Cerebellum (tissue), 4 donors: ENCODE measurements at places on chromosomes 4 and X. TPM values are rescaled to one million over a fixed set of nuclear protein-coding genes. Genes with fewer than 3 reads are reported as not detected.

DNA sequence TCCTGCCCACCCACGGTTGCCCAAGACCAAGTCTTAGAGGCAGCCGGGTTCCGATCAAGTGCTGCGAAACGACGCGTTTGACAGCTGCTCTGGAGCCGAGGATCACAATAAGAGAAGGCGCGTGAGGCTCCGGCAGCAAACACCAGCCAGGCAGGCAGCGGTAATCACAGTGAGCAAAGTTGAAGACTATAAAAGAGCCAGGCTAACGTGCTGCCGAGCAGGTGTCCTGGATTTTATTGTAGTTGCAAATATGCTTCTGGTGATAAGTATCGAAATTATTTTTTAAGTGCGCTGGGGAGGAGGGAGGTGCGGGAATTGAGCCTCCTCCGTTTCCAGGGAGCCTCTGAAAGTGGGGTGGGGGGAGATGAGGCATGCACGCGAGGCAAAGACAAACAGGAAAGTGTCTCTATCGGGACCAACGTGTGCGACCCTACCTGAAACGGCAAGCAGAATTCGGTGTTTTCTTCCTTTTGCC is 590 bp downstream of the GABRA2 start:
- peak; percentile 2 for DNase-seq

DNA sequence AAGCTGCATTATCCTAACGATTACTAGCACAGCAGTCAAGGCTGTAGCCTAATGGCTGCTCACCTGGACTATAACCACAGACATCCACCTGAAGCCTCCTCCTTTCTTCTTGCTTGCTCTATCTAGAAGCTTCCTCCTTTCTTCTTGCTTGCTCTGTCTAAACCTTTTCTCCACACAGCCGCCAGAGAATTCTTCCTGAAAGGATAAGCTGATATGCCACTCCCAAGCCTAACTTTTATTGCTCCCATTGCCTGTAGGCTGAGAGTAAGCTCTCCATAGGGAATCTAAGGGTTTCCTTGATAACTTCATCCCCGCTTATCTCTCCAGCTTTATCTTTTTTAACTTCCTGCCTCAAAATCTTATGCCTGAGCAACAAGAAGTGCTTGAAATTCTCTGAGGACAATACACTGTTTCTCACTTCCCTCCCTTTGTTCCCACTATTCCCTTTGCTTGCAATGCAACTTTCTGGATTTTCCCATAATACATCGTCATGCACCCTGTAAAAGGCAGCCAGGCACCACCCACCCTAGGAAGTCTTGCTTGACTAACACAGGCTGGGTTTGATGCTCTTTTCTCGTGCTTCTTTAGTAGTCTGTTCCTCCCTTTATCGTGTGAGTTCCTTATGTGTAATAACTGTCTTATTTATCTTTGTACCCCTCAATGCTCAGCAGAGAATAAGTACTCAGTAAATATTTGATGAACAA is 1.4 kb upstream of the LRIT3 start:
- no peak for DNase-seq

GRCh38 chr4:7947927-7948326 is 8.3 kb upstream of the AFAP1 start:
- DNase-seq = no peak

- DNase-seq = no peak
Observed at GRCh38 chrX:110341189-110342035, 17.2 kb upstream of the RTL9 start.

- DNase-seq = no peak
Observed at GRCh38 chr4:32455231-32455630, 1735.1 kb downstream of the PCDH7 start.

Gene VEGFD
- total RNA-seq = 0.27 TPM

GRCh38 chr4:39732728-39733127 is 34.8 kb downstream of the UBE2K start:
- DNase-seq = no peak

Gene MTNR1A
- total RNA-seq = 1.8 TPM

Gene OTUD6A
- total RNA-seq = not detected

- DNase-seq = no peak
Observed at GRCh38 chr4:176186067-176186466, 9.3 kb downstream of the SPATA4 start.

- peak; percentile 38 for DNase-seq
Observed at GRCh38 chrX:55135171-55135570, 46.4 kb downstream of the PAGE2 start.

DNA sequence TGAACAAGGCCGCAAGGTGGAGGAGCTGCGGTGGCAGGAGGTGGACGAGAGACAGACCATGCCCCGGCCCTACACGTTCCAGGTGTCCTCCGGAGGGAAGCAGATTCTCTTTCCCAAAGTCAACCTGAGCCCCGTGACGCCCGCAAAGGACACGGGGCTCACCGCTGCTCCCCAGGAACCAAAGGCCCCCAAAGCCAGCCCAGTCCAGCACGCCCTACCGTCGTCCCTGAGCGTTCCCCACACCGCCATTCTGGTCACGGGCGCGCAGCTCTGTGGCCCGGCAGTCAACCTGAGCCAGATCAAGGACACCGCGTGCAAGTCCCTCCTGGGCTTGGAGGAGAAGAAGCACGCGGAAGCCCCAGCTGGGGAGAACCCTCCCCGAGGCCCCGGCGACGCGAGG is 72.2 kb downstream of the AASDH start:
- DNase-seq = no peak

Gene ZNF827
- 30.5 TPM for total RNA-seq

GRCh38 chr4:83054928-83055327 is 19.9 kb downstream of the COPS4 start:
- DNase-seq = no peak

Gene PAK3
- total RNA-seq = 63.2 TPM

Gene NHSL2
- total RNA-seq = 5.4 TPM

- no peak for DNase-seq
Observed at GRCh38 chr4:63578383-63578782, 830.9 kb downstream of the TECRL start.

GRCh38 chrX:109974906-109975655 is 27.8 kb upstream of the TMEM164 start:
- no peak for DNase-seq

DNA sequence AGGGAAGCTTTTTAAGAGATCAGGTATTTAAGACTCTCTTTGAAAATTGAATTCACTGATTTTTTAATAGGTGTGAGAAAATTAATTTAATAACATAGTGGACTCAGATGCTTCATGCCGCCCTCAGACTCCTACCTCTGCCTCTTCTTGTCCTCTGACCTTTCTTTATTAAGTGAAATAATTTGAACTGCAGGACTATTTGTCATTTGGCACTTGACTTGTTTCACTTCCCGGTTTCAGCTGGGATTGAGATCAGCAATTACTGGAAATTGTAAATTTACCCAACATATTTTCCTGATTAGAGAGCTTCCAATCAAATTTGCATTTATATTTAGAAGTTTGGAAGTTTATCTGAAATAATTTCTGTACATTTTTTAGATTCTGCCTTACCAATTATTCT is 116.8 kb downstream of the CBR4 start:
- no peak for DNase-seq

DNA sequence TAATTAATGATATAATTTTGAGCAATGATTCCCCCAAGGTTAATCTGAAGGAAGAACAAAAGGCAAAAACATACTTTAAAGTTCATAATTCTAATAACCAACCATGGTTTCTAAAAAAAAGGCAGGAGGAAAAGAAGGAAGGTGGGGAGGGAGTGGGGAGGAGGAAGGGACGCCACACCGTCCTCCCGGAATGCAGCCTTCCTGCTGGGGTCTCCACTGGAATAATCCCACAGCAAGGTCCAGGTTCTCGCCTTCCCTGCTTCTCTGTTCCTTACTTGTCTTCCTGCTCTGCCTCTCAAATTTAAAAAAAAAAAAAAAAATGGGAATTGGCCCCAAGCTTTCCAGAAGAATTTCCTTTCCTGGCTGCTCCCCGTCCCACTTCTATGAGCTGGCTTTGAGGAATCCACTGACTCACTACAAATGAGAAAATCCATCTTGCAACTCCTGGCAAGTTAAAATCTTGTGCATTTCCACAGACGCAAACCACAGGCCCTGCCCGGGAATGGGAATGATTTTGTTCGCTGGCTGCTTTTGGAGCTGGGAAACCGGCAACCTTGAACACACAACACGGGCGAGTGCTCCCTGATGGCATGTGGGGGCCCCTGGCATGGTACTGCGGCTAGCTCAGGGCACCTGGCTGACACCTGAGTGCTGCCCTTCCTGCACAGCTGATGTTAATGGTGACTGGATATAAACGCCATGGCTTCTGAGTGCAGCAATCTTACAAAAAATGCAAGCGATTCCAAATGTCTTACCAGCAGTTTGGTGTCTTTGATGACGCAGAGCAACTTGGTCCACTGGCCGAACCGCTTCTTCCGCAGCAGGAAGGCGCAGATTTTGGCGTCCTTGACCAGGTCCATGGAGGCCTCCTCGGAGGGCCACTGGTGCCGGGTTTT is 97.0 kb downstream of the AFAP1 start:
- DNase-seq = no peak

GRCh38 chr4:27668001-27668400 is 807.4 kb downstream of the STIM2 start:
- DNase-seq = no peak

- DNase-seq = no peak
Observed at GRCh38 chr4:54784161-54784671, 126.5 kb downstream of the KIT start.

- no peak for DNase-seq
Observed at GRCh38 chrX:51825436-51825835, 68.0 kb upstream of the MAGED1 start.

GRCh38 chr4:103994059-103994458 is 274.3 kb upstream of the TACR3 start:
- DNase-seq = no peak

Gene IRF2
- 12.7 TPM for total RNA-seq

DNA sequence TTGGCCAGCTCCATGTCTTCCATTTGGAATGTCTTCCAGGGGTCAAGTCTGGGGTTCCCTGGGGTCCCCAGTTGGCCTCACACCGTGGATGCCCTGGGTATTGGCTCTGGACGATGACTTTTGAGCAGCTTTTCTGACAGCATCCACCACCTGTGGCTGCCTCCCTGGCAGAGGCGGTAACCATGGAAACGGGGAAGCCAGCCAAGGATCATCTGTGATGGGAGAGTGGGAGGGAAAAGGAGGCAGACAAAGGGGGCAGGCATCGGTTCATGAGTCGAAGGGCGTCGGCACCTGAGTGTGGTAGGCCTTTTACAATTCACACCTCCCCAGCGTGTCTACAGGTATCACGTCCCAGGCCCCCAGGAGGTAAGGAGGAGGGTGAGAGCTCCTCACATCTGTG is 152.2 kb downstream of the ASMT start:
- no peak for DNase-seq

GRCh38 chr4:47525154-47525819 is 40.2 kb downstream of the ATP10D start:
- DNase-seq = no peak

DNA sequence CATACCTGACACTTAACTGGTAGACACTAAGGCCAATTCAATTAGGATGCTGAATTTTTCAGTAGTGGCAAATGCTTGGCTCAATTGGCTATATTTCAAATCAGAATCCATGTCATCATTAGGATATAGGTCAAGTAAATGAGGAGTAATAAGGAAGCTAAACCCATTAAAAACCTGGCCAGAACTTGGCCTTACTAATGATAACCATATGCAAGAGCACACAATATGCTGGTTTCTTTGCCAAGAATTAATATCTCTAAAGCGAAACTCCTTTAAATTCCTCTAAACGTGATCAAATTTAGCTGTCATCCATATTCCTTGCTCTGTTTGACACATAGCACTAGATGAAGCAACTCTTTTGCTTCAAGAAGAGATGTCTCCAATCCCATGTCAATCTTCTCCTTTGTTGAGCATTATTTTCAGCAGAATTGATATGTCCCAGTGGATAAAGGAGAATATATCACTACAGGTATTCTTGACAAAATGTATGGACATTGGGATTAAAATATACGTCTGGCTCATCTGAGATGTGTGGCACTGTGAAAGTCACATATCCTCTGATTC is 206.1 kb upstream of the ANKRD50 start:
- DNase-seq = no peak

GRCh38 chr4:147025042-147025441 is 79.4 kb upstream of the TTC29 start:
- DNase-seq = no peak

DNA sequence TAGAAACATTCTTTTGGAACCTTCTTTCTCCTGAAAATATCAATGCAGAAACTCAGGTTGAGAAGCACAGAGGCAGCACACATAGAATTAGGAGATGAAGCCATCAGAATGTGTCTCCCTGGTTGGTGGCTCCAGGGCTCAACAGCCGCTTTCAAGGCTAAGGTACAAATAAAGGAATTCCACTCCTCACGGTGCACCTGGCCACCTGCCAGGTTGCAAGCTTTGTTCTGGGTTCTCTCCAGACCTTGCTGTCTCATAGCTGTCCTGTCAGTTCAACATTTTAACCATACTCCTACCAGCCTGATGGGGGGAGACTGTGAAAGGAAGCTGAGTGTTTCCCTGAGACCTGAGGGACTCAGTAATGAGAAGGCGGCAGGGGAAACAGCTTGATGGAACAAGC is 96.3 kb upstream of the HPF1 start:
- no peak for DNase-seq

DNA sequence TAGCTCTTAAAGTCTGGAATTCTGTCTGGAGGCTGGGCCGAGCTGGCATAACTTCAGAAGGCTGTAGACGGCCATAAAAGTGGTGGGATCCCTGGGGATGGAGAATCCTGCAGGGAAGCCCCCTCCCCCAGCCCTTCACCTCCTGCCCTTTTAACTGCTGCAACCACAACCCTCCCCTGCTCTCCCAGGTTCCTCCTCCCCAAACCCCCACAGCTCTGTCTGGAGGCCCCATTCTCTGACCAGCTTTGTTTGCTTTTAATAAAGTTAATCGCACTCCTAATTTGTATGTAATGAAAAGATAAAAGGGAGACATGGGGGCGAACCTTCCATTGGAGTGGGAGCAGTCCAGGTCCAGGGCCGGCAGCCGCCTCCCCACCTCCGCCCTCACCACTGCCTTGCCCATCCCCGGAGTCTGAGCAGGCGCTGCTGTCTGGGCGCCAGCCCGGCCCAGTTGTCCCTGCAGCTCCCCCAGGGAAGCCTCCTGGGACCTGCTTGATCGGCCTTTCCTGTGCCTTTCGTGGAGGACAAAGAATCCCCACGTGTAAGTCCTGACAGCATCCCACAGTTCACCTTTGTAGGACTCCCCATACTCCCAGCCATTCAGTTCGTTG is 84.3 kb downstream of the PJA1 start:
- DNase-seq = no peak

DNA sequence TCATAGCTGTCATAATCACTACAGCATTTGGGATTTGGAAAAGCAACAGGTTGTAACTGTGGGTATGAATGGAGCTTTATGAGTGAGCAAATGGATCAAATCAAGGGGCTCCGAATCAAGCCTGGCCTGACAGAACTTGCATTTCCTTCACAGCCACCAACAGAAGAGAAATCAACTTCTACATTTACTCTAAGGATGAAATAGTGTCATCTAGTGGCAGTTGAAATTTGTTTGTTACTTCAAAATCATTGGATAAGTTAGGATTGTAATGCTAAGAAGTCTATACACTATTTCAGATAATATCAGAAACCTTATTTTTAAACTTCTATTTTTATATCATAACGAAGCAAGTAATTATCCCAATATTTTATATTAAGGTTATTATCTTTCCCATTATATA is 10.7 kb upstream of the WDR17 start:
- DNase-seq = no peak

Gene ARMCX6
- total RNA-seq = 18.2 TPM

Gene MAGEA9B
- not detected for total RNA-seq

GRCh38 chr4:100280807-100281206 is 90.5 kb upstream of the DDIT4L start:
- DNase-seq = no peak

Gene SLC49A3
- 0.36 TPM for total RNA-seq

- DNase-seq = no peak
Observed at GRCh38 chrX:80229626-80230025, 190.6 kb upstream of the TENT5D start.

- no peak for DNase-seq
Observed at GRCh38 chrX:72079607-72080006, 52.1 kb downstream of the RTL5 start.
